ENCODE measurements at places on chromosomes 4 and X.
A peak's percentile ranks its signal among the peaks of the same experiment; 100 is the strongest.

GRCh38 chrX:10173331-10173900 is 16.6 kb downstream of the CLCN4 start:
- peak; percentile 53 for DNase-seq

GRCh38 chr4:47719576-47719975 is 118.3 kb downstream of the CORIN start:
- DNase-seq = no peak

DNA sequence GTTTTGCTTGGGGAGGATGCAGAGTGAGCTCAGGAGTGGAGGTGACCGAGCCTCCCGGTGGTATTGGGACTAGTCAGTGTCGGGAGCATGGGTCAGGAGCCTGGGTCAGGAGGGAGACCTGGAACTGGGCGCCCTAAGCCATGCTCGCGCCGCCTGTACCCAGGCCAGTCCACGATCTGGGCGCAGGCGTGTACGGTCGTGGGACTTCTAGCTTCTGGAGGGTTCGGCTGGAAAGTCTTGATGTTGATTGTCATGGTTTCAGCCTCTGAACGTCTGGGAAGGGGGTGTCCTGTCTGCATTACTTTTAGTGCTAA is 244 bp downstream of the EIF2S3 start:
- no peak for DNase-seq

- no peak for DNase-seq
These were observed 5.9 kb downstream of the SNX25 start for GRCh38 chr4:185215261-185215660.

DNA sequence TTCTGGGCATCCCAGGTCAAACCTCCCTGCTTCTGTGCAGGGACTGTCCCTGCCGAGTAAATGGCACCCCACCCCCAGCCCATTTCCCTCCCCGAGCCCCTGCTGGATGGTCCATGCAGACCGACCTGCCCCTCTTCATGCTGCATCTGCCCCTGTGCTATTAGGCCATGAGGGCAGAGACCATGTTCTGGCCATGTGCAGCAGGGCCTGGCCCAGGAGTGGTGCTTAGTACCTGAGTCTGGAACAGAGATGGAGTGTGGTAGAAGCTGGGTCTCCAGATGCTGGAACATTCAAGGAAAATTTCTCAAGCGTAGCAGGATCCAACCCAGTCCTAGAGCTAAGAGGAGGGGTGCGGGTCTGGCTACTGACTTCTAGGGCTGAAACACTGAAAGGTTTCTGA is 15.3 kb upstream of the UBA1 start:
- DNase-seq = no peak

DNA sequence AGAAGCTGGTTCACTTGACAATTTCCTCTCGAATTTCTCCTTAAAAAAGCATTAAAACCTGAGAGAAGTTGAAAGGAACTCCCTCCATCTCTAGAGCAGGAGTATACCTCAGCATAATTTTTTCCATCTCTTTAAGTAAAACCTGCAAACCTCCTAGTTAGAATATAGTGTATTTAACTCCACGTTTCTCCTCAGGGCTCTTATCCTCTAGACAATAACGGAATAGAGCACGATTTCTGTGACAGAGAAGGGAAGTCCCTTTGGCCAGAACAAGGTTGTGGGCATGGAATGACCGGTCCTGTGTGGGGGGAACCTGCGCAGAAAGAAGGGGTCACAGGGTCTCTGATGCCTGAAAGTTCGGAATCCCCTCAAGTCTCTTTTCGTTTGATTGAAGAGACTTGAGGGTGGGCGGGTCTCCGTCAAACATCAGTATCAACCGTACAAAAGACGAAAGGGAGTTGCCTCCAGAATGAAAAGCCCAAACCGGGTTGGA is 697 bp downstream of the ZNF280C start:
- no peak for DNase-seq

DNA sequence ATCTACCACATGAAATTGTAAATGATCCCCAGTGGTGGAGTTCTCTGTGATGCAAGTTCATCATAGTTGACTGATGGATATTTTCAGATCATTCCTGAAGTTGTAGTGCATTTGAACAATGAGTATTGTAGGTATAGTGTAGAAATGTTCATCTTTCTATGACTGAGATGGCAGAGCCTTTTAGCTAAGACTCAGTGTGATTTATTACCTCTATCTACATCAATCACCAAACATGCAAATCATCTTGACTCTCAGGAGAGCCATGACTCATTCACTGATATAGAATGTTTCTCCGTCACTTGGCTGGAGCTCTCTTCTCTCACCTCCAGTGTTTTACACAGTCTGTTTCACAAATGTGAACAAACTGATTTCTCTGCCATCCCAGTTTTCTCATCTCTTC is 392.6 kb downstream of the IL1RAPL1 start:
- no peak for DNase-seq

GRCh38 chr4:29220761-29221160 is 1499.4 kb upstream of the PCDH7 start:
- DNase-seq = no peak

All from Ammon's horn (tissue), 1 donor.